ENCODE measurements at places on chromosomes 6 and 20.

- DNase-seq: no peak
Measured at GRCh38 chr6:30007132-30007764, 53.8 kb upstream of the POLR1H start.

- DNase-seq: no peak
Measured at GRCh38 chr6:170151321-170151771, 139.5 kb downstream of the DLL1 start.

DNA sequence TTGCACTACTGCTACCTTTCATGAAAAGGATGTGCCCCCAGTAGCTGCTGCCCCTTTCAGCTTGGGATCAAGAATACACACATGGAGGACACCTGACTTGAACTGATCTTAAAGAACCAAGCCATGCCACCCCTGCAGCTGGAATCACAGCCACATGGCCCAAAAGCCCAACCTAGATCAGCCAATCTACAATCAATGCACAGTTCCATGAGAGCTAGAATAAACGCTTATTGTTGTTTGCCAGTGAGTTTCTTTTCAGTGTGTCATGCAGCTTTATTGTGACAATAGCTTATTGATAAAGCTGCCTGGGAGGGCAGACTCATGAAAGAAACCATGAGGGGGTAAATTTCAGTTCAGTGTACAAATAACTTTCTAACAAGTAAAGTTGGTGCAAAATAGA lies 397.7 kb downstream of the PTPRT start:
- no peak for DNase-seq

GRCh38 chr6:105186576-105186975 lies 6.8 kb upstream of the POPDC3 start:
- DNase-seq: no peak

DNA sequence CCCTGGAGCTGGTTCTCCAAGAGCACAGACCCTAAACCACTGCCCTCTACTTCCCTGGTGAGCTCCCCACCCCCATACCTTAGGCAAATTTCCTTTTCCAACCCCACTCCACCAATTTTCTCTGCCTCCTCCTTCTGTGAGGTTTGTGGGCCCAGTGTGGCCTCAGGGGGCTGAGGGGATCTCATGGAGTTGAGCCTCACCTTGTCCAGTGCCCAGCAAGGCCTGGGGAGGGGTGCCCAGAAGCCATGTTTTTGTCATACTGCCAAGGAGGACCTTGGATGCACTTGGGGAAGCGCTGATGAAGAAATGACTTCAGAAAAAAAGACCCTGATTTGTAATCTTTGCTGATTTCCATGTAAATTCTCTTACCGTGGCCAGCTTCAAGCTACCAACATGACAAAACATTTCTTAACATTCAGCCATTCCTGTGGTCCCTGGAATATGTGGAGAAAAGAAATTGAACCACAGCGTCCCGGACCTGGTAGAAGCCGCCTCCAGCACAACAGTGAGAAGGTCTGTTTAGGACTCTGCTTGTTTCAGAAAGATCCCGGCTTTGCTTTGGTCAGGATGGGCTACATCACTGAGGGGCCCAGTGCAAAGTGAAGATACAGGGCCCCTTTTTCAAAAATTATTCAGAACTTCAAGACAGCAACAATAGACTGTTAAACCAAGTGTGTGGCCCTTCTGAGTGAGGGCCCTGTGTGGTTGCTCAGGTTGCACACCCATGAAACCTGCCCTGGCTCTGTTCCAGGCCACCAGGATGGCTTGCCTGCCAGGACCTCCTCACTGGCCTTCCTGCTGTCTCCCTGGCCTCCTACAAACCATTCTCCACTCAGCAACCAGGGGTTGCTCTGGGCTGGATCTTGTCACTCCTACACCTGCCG lies 52.5 kb downstream of the CHMP4B start:
- DNase-seq: no peak

DNA sequence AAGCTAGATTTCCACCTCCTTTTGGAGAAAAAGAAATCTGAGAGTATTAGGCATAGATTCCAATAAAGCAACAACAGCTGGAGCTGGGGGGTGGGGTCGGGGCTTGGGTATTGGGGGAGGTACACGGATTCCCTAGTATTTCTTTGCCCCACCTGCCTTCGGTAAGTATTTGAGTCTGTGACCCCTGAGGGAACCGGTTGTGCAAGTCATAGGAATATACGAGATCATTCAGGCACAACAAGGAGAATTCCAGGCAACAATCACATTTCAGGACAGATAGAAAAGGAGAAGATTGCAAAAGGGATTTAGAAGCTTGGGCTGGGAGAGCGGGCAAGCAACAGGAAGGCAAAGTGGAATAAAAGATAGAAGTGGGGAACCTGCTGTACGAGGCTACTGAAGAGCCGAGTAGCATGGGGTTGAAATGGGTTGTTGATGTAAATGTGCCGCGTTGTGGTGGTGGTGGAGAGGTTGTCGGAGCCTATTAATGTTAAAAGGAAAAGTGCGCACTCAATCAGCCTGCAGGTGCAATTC lies 148.9 kb downstream of the BCAS1 start:
- no peak for DNase-seq

DNA sequence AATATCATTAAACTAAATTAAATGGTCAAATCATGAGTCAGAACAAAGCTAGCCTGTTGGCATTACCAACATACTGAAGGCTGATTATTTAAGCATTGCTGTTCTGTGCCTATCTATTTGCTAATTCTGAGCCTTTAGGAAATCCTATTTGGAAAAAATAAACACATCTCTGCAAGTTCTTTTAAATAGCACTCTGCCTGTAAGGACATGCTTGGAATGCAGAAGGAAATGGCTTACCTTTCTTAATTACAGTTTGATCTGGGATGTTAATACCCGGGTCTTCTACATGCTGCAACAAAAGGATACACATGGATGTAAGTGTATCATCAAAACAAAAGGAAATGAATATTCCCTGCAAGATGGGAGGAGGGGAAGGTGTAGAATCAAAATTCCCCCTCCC lies 8.3 kb downstream of the TFAP2A start:
- no peak for DNase-seq

DNA sequence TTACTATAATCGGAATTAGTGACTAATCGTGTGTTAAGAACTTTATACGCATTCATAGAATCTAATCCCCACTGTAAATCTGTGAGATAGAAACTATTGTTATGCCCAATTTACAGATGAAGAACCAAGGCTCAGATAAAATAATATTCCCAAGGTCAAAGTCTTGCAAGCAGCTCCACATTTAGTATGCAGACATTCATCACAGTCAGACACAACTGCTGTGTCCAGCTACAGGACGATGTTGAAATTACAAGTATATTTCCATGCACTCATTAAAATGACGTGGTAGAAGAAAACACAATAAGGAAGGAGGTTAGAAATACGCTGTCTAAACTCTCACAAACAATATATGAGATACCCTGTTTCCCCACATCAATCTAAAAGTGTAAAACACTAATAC lies 82.5 kb downstream of the PREX1 start:
- DNase-seq: no peak

GRCh38 chr6:110529907-110530306 lies 53.5 kb upstream of the SLC22A16 start:
- no peak for DNase-seq

DNA sequence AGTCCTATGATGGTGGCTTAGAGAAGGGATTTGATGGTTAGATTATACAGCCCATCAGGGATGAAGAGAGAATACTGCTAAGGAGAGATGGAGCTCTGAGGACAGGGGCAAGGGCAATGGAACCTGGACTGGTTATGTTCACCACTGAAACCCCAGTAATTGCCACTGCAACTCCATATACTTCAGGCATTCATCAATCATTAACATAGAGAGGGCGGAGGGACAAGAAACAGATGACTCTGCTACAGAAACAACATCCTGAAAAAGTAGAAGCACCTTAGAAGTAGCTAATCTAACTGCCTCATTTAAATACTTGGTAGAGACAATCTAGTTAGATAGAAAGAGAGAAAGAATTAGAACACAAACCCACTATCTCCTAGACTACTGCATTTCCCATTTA lies 89.8 kb downstream of the MDN1 start:
- DNase-seq: no peak
